Right lung (tissue), 10 donors: ENCODE measurements at places on chromosomes 1 and 21. TPM values are rescaled to one million over a fixed set of nuclear protein-coding genes. Genes with fewer than 3 reads are reported as not detected.

Gene PGLYRP4
- not detected for polyA plus RNA-seq

Gene PADI3
- polyA plus RNA-seq, result 0.05 TPM

Gene TNFRSF14
- polyA plus RNA-seq, result 24.6 TPM

DNA sequence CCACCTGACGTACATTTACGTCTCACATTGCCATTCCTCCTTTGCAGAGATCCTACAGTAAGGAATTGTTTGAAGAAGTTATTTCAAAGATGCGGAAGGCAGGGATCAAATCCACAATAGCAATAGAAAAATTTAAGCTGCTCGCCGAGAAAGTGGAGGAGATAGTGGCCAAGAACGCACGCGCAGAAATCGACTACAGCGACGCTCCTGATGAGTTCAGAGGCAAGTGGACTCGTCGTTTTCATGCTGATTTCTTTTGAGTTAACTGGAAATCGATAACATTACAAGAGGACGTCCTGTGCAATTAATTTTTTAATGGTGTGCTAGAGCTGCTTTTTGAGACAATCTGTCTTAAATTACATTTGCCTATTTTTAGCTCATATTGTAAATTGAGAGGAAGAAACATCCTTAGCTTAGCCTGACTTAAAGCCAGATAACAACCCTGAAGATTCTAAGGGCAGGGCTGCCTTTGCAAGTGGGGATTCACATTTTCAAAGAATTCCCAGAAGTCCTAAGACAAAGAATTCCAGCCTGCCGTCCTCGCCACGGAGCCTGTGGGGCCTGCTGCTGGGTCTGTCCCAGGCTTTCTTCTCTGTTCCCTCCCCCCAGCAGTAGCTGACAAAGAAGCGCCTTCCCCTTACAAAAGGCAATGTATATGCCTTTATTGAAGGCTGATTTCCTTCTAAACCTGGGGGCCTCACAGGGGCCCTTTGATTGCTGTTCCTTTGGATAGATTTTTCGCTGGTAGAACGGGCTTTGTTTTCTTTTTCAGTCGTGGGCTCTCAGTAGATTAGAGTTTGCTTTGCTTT lies 31.6 kb upstream of the KIF1B start:
- no peak for DNase-seq

DNA sequence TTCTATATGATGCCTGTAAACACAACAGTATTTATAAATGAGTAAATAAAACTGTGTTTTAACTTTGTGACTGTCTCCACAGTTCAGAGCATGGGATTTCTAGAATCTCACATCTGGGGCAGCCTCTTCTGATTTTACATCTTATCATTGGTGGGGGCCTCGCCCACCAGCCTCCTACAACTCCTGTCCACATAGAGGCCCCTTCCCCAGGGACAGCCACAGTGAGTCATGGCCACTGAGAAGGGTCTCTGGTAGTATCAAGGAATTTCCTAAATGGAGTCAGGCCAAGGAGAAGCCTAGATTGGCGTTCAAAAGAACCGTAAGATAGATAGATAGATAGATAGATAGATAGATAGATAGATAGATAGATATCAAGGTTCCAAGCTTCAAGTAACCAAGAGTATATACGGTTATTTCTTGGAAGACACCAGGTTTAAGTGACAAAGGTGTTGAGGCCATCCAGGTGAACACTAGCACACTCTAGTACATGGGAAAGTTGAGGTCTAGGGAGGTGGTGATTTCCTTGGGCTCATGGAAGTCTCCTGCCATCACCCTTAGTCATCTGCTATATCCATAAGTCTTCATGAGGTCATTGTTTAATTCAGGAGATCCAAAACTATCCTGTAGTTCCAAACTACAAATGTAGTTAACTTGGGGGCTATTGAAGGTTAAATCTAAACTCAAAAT lies 121.6 kb downstream of the SYT2 start:
- DNase-seq, result no peak

DNA sequence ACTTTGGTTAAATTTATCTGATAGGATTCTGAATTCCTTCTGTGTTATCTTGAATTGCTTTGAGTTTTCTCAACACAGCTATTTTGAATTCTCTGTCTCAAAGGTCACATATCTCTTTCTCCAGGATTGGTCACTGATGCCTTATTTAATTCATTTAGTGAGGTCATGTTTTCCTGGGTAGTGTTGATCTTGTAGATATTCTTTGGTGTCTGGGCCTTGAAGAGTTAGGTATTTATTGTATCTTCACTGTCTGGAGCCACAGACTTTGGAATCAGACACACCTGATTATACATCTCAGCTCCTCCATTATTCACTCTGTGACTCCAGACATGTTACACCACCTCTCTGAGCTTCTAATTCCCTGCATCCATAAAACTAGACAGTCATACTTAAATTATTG lies 34.2 kb upstream of the ETS2 start:
- no peak for DNase-seq

- no peak for DNase-seq
These were observed 35.6 kb downstream of the DHCR24 start for GRCh38 chr1:54851406-54851805.

DNA sequence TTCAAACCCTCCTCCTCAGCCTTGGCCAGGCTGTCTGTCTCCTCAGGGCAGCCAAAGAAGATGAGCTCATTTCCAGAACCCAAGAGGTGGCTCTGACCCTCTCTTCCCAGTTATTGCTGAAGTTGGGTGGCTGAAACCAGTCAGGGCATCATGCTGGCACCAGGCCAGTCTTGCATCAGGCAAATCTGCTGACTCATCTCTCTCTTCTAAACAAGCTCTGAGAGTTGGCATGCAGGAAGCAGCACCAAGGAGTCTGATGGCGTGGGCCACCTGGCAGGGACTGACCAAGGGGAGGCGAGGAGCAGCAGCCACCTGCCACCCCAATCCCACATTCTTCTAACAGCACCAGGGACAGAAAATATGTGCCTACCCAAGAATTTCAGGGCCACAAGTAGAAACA lies 104.8 kb upstream of the ATP1A1 start:
- DNase-seq, result no peak
